ENCODE measurements at places on chromosomes 6 and 20.

DNA sequence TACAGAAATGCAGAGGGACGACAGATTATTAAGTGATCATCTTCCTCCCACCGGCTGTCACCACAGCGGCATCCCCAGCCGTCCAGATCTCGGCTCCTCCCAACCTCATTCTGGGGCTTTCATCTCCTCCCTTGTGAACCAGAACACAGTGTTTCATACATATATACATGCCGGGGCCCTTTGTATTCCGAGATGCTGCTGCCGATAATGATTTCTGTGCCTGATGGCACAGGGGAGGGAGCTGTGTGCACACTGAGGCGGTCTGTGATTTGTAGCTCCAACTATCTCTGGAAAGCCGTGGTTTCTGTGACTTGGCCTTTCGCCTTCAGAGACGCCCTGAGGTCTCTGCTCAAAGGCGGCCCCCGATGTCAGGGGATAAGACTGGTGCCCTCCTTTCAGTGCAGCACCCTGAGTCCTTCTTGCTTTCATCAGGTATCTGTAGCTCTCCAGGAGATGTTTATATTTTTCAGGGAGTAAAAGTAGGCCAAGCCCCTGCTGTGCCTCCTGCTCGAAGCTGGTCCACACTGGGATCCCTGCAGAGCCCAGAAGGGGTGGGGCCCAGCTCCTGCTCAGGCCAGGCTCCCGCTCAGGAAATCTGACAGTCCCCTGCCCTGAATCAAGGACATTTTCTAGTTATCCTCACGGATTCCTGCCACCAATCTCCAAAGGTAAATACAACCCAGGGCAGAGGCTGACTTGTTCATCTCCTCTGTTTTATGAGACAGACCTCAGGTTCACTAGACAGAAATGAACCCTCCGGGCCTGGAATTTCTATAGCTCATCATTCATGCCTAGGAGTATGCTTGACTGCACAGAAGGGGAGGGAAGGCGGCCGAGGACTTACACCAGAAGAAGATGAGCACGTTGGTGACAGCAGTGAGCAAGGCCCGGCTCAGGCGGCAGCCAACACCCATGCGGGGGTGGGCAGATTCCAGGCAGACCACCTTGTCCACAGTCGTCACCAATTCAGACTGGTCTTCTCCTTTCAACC lies 11.2 kb downstream of the LEMD2 start:
- DNase-seq: no peak

DNA sequence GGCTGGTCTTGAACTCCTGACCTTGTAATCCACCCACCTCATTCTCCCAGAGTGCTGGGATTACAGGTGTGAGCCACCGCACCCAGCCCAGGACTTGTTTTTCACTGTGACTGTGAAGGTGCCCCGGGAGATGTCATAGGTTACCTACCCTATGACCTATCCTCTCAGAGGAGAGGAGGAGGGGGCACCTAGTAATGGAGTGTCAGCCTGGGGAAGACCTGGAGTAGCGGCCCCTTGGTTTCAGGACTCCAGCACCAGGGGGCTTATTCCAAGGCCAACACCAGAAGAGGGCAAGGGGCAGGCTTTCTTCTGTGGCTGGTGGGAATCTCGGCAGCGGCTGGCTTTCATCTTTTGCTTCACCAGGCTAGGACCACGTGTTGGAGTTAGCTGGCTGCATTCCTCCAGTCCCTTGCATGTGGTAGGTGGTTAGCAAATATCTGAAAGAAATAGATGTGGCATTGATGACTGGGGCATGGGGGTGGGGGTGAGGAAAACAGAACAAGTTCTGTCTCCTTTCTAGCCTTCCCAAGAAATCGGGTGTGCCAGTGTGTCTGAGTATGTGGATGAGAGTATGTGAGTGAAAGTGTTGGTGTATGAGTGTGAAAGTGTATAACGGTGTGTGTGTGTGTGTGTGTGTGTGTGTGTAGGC lies 7.9 kb upstream of the ITPR3 start:
- no peak for DNase-seq

- no peak for DNase-seq
These were observed 11.8 kb downstream of the TNXB start for GRCh38 chr6:32097364-32097763.

- no peak for DNase-seq
These were observed 20.4 kb downstream of the MAFB start for GRCh38 chr20:40668449-40669228.

DNA sequence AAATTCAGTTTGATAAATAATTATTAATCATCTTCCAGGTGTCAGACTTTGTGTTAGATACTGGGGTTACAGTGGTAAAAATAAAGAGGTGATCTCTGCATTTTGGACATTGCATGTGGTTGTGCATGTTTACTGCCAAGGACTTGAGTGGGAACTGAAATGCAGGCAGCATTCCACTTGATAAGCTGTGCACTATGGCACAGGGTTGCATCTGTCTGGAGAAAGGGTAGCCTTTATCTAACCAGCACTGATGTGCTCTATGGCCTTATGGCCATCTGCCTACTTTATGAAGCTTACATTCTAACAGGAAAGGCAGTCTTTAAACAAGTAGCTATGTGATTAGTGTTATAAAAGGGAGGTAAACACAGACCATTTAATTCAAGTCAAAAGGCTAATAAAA lies 53.0 kb upstream of the MLIP start:
- no peak for DNase-seq

DNA sequence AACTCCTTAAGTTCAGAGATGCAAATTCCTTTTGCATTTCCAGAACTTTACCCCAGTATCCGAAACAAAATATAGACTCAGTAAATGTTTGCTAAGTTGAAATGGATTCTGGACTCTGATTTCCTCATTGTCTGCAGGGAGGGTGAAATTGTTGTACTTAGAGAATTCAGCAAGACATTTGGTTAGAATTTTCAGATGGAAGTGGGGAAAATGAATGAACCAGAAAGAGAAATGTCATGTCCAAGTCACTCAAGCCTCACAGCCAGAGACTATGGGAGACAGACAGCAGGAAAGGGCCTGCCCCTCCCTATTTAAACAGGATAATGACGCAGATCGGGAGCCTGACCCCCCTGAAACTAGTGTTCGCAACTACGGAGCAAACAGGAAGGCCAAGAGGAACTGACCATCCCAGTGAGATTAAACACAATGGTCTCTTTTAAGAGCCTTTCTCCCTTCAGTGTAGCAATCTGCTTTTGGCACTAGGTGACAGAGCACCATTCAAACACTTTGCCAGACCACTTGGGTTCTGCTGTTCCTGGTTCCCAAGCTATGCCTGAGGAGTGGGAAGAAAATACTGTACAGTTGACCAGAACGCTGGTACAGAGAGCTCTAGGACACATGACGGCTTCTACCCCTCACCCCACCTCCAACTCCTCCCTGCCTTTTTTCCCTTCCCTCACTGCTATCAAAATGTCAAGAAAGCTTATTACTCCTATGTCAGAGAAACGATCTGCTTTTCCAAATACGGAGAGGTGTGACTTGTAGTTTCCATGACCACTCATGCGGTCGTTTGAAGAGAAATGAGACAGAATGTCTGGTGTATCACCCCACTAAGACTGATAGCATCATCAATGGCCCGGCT lies 13.7 kb downstream of the NEDD9 start:
- no peak for DNase-seq

DNA sequence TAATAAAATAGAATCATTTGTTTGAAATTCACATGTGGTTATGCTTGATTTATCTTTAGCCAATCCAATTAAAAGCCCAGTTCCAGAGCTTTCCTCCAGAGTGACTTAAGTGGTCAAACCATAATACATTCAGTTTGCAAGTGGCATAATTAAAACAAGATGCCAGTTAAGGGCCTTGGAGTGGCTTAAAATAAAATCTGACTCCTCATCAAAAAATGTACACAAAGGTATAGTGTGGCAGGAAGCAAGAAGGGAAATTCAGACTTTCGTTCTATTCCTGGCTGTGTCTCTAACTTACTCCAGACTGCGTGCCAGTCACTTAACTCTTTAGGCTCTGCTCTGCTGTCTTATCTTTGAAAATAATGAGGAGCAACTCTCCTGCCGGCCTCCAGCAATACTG lies 251.3 kb upstream of the PRND start:
- DNase-seq: no peak

DNA sequence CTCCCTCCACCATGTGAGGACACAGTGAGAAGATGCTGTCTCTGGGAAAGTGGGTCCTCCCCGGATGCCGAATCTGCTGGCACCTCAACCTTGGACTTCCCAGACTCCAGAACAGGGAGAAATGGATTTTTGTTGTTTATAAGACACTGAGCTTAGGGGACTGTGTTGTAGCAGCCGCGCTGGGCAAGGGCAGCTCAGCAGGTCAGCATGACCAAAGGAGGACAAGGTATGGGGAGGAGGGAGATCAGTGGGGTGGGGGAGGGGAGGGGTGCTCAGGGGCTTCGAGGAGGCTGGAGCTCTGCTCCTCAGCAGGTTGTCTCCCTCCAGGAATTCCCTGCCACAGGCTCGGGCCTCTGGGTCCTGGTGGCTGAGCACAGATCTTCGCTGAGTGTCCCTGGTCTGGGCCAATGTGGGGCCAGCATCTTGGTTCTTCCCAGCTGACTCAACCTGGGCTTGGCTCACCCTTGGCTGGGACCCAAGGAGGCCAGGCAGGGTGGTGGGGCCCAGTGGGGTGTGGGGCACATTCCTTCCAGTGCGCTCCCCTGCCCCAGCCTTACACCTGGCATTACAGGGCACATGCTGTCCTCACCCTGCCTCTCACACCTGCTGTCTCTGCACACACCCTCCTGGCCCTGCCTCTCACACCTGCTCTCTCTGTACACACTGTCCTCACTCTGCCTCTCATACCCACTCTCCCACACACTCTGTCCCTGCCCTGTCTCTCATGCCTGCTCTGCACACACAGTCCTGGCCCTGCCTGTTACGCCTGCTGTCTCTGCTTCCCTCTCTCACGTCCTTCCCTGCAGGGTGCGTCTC lies 107.3 kb downstream of the SYCP2 start:
- no peak for DNase-seq

DNA sequence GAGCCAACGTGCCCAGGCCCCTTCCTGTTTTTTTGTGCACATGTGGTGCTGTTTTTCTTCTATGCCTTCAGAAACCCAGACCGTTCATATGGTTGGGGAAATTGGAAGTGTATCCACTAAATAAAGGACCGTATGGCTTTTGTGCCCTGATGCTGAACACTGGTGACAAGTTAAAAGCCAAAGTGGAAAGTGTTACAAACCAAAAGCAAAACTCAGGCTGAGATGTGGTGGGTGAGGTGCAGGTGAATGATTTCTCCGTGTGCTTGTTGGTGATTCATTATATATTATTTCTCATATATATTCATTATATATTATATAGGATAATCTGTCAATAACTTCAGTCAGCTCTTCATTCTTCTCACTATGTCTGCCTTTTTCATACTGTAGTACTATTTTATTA lies 148.6 kb downstream of the SOBP start:
- no peak for DNase-seq

DNA sequence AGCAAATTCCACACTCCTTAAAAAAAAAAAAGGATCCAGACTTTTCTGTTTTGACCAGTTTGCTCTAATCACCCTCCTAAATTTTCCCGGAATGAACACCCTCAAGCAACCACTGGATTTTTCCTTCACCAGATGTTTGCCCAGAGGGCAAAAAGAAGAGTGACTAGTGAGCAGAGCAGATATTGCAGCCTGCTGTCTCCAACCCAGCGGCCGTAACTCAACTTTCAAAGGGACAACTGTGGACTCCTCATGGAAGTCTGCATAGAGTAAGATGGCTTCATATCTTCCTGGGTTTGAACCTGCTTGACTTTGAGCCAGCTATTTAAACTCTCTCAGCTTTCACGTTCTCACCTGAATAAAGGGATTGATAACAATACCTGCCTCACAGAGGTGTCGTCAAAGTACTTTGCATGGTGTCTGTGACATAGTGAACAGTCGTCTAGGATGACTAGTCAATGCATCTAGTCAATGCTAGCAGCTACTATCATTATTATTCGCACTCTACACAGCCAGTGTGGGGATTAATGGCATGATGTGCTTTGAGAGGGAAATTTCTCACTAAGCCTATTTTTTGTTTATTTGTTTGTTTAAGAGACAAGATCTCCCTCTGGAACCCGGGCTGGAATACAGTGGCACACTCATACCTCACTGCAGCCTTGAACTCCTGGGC lies 92.2 kb upstream of the HIVEP1 start:
- DNase-seq: no peak

DNA sequence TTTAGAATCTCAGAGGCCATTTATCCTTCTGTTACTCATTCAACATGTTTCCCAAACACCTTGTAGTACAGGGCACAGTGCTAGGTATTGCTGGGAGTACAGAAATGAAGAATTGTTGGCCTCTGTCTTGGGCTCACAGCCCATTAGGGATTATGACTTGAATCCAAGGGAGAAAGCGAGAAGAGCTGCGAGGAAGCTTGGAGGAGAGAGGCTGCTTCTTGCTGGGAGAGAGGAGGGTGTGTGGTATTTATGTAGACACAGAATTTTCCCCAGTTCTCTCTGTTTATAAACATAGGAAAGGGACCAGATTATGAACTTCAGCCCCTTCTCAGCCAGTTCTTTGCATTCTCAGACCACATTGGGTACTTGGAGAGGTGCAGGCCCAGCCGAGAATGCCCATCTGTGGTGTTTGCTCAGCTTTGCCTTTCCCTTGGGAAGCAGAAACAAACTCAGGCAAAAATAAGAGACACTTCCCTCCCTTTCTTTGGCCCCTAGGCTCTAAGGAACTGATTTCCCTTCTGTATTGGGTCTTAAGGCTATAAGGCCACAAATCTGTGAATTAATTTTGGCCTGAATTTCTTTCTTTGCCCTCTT lies 17.9 kb downstream of the CHMP4B start:
- no peak for DNase-seq

- no peak for DNase-seq
These were observed 1.4 kb upstream of the INSM1 start for GRCh38 chr20:20366551-20366875.

DNA sequence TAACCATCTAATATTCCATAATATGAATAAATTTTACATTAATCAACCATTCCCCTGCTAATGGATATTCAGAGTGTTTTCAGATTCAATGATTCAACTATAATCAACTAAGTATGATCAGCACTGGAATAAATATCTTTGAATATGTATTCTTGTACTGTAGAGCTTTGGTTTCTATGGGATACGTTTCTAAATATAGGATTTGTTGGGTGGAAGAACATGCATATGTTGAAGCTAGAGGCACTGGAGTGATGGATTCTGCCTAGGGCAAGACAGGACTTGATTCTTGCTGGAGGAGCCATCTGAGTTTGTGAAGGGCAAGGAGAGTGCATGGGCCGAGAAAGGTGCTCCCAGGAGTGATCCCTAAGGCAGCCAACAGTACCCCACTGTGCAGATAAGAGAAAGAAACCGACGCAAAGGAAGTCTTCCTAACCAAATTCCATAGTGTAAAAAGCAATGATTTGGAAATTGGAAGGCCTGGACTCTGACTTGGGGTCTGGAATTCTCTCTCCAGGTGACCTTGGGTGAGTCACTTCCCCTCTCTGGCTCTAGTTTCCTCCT lies 418.7 kb downstream of the PREX1 start:
- no peak for DNase-seq

- DNase-seq: no peak
These were observed 33.9 kb downstream of the ADTRP start for GRCh38 chr6:11744753-11745152.

DNA sequence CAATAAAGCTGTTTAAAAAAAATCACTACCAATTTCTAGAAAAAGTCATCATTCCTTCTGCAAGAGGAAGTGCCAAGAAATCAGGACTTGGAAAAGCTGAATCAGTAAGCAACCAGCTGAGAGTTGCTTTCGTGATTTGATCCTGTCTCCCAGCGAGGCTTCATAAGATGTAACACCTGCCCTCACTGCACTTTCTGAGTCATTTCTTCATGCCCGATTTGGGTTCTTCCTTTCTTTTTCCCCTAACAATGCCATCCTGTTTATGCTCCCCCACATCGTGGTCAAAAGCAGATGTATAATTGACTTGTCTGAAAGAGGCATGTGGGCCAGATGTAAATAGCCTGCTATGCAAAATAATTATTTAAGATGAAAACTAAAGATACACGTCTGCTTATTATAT lies 52.1 kb downstream of the RIPOR2 start:
- no peak for DNase-seq

Measured in NCI-H1436 treated with DMSO at 0.1 percent for 48 hours (cell line).